ENCODE measurements at places on chromosomes 5 and 9. TPM values are rescaled to one million over a fixed set of nuclear protein-coding genes. Genes with fewer than 3 reads are reported as not detected.

Gene UBE2R2
- 24.2 TPM for total RNA-seq

Gene CRB2
- total RNA-seq: 0.42 TPM

Gene OMD
- total RNA-seq: 20.5 TPM

Gene PRELID2
- 56.8 TPM for total RNA-seq

Gene BTNL9
- 7.0 TPM for total RNA-seq

Gene ADAMTS2
- total RNA-seq: 80.9 TPM

Gene PCDHGB2
- total RNA-seq: 7.9 TPM

GRCh38 chr9:128020692-128021091 is 39.9 kb upstream of the EEIG1 start:
- no peak for DNase-seq

- no peak for DNase-seq
These were observed 8.1 kb downstream of the GSN start for GRCh38 chr9:121275781-121276658.

DNA sequence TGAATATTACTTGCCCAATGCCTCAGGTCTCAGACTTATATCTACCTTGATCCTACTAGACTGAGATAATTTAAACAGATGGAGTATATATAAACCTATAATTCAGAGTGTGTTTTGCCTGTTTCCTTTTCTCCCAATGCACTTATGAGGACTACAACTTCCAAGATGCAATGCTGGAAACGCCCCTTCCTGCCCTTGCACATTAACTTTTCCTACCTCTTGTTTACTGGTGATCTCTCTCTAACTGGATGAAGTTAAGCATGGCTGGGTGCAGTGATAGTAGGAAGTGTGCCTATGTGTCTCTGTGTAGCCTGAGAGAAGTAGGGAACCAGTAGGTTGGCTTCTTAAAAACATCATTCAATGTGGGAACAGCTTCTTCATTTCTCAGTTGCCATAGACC is 115.2 kb downstream of the SVEP1 start:
- no peak for DNase-seq

GRCh38 chr9:92917176-92917800 is 30.0 kb upstream of the FGD3 start:
- no peak for DNase-seq

DNA sequence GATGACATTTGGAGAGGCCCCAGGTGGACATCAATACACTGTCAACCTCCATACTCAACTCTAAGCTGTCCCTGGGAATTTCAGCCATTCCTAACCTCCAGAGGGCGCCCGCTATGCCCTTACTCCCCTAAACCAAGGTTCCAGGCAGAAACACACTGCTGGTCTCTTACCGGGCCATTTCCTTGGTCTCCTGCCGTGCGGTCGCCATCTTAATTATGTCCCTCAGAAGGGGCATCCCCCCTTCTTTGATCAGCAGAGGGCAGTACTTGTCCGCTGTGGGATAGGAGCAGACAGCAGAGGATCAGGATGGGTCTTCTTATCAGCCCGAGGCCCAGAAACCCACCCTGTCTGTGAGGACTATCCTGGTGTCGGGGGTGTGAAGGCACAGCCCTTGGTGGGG is 9.3 kb upstream of the ZDHHC12 start:
- DNase-seq: peak; percentile 6

GRCh38 chr5:128708841-128709240 is 170.8 kb upstream of the FBN2 start:
- no peak for DNase-seq

Measured in urinary bladder (tissue), 4 donors.